GM23248 (cell line): ENCODE measurements at places on chromosomes 7 and 10. TPM values are rescaled to one million over a fixed set of nuclear protein-coding genes. Genes with fewer than 3 reads are reported as not detected.

DNA sequence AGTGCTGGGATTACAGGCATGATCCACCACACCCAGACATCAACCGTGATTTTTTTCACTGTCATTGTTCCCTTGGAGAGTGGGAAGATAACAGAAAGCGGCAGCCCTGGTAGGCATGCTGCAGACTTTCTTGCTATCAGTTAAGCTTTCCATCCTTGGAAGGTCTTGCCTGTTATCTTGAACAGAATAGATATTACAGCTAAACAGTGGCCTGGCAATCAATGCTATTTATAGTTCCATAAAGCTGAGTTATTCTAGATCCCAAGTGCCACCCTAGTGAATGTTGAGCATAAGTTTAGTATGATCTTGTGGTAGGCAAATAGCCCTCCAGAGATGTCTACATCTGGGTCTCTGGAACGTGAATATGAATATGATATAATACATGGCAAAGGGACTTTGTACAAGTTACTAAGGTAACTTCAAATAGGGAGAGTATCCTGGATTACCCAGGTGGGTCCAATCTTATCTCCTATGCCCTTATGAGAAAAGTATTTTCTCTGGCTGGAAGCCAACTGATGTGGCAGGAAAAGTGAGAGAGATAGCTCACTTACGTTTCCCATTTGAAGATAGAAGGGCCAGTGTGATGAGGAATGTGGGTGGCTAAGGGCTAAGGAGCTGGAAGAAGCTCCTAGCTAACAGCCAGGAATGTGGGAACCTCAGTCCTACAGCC, 609.1 kb upstream of the IGFBP3 start:
- DNase-seq: no peak

GRCh38 chr10:6719561-6719960, 139.5 kb upstream of the PRKCQ start:
- DNase-seq: no peak

The TMED4 gene
- polyA plus RNA-seq: 78.2 and 86.0 TPM in 2 replicates

DNA sequence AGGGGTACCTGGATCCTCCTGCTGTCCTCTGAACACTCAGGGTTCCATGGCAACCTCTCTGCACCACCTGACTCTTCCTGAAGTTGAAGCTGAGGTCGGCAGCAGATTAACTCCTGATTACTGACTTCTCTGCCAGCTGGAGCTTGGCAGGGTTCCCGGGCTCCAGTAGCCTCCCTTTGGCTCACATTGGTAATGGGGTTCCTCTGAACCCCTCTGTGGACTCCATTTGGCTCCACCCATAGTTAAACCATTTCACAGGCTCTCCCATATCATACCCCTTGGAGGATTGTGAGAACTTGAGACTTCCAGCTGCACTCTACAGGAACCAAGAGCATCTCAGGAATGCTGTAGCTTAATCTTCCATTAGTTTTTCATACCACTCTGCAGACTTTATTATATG, 292.5 kb downstream of the HDAC9 start:
- DNase-seq: no peak

- no peak for DNase-seq
Measured at GRCh38 chr10:5829267-5829666, 16.0 kb upstream of the GDI2 start.

- DNase-seq: no peak
Measured at GRCh38 chr7:102251531-102252365, 34.9 kb upstream of the SH2B2 start.

DNA sequence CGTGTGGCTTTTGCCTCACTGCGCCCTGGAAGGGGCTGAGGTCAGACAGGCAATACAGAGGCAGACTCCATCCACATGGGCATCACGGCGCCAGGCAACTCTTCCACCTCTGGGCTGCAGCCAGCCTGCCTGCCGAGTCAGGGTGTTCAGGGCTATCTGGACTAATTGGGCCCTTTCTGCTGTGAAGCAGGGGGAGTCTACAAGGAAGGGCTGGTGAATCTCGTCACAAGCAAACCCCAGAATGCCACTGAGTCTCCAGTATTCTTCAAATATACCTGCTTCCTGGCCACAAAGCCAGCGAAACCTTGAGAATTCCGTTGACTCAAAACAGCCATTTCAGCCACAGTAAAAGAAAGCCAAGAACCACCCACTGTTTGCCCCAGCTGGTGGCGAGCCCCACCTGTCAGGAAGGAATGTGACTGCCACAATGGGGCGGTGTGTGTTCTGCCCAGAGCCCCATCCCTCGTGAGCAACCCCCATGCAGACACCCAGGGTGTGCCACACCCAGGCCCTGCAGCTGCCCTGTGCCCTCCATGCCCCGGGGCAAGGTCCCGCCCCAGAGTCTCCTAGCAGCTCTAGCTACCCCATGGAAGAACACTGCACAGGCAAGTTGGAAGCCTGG, 117.3 kb downstream of the FAM53B start:
- no peak for DNase-seq

GRCh38 chr7:17477182-17477581, 178.7 kb downstream of the AHR start:
- DNase-seq: no peak

- peak; percentile 74 for DNase-seq
Measured at GRCh38 chr7:100132697-100133151, 6.0 kb downstream of the MBLAC1 start.

- no peak for DNase-seq
Measured at GRCh38 chr10:96513305-96513697, 425 bp downstream of the TLL2 start.

DNA sequence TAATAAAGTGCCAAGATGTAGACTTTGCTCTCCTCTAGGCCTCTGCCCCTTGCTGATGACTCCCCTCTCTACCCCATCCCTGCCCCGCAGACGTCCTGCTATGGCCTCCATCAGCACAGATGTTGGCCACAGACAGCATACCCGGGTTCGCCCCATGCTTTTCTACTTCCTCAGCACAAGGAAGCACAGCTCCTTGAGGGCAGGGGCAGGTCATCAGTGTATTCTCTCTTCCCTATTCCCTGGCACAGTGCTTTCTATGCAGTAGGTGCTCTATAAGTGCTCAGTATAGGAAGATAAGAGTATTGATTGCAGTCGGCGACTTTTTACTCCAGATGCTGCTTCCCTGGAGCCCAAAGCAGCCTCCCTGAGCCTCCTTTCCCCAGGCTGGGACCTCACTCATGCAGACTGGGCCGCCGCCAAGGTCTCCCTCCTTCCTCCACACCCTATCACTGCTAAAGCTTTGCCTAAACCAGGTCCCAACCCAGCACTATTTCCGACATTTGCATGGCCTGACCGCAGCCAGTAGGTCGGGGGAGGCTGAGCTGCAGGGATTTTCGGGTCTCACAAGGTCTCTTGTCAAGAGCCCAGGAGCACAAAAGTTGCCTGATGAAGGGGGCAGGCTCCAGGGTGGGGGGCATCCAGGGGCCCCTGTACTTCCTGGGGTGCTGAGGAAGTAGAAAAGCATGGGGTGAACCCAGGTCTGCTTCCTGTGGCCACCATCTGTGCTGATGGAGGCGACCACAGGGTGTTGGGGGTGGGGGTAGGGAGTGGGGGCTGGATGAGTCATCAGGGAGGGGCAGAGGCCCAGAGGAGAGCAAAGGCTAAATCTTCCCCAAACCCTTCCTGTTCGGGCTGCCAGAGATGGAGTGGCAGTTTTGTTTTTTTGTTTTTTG, 8.0 kb downstream of the CALHM3 start:
- no peak for DNase-seq

The ABCB4 gene
- polyA plus RNA-seq: 0.73 and 0.77 TPM in 2 replicates

DNA sequence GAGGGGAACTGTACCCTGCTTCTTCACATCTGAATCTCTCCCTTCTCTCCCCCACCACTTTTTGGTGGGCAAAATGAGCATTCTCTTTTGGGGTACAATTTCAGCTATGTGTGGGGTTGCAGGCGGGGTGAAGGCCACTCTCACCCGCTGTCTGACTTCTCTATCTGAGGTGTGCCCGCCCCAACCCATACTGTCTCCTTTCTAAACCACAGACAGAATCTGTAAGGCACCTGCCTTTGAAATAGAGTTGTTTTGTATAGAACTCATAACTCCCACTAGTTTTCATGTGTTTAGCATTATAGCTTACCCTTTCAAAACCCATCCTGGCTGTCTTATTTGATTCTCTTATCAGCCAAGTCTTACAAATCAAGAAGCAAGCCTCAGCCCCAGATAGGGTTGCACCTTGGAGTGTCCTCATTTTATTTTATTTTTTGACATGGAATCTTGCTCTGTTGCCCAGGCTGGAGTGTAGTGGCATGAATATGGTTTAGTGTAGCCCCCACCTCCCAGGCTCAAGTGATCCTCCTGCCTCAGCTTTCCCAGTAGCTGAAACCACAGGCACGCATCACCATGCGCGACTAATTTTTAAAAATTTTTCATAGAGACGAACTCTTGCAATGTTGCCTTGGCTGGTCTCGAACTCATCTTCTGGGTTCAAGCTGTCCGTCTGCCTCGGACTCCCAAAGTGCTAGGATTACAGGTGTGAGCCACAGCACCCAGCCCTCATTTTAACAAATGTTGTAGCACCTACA, 11.9 kb downstream of the TSPAN14 start:
- no peak for DNase-seq

The NUDT13 gene
- 1.2 and 1.4 TPM in 2 replicates for polyA plus RNA-seq

DNA sequence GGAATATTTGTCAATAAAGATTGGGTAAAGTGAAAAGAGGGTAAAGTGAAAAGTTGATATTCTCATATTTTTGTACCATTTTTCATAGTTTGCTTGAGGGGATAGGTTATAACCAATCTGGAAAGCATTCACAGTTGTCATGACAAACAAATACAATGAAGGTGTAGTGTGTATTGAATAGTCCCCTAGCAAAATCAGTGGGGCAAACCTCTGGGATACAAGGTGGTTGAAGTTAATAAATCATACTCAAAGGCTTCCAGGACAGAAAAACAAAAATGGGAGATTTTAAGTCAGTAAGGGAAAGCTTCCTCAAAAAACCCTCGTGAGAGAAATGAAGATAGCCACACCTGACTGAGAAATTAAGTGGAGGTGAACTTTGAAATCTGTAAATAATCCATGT, 39.4 kb downstream of the PHTF2 start:
- DNase-seq: no peak

- DNase-seq: no peak
Measured at GRCh38 chr10:6615971-6616370, 35.9 kb upstream of the PRKCQ start.

DNA sequence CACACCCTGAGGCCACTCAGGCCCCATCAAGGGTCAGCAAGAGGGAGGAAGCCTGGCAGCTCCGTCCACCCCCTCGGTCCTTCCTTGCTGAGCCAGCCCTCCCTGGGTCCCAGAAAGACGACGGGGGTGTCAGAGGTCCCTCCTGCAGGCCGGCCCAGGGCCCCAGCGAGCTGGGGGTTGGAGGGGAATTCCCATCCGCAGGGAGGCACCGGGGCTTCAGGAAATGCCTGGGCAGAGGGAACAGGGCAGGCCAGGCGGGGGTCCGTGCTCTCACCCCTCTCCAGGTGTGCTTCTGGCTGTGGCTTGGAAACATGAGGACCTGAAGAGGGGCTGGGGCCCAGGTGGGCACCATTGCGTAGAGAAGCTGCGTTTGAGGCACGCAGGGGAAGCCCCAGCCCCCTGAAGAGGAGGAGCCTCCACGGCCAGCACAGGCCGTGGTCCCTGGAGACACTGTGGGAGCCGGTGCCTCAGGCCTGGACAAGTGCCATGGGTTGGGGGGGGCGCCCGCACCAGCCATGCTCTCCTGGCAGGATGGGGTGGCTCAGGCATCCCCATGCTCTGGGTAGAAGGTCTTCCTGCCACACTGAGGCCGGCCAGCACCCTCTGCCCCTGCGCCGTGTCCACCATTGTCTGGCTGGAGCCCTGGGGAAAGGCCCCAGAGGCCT, 66.7 kb downstream of the PDGFA start:
- no peak for DNase-seq

The MOGAT3 gene
- not detected in 2 replicates for polyA plus RNA-seq

DNA sequence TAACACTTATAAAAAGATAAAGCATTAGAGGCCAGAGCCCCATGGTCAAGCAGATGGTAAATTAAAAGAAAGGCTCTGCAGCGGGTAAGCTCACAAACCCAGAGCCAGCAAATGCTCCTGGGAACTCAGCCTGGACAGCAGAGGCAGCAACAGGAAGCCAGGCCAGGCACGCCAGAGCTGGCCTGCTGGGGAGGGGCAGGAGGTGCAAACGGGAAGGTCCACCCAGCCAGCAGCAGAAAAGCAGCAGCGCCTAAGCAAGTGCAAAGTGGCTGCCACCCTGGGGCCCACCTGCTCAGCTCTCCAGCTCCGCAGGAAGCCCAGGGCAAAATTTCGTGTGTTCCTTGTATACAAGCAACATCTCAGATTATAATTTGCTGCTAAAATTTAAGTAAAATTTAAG, 82.7 kb upstream of the GPR22 start:
- no peak for DNase-seq

- no peak for DNase-seq
Measured at GRCh38 chr10:77311186-77311585, 326.4 kb downstream of the KCNMA1 start.

DNA sequence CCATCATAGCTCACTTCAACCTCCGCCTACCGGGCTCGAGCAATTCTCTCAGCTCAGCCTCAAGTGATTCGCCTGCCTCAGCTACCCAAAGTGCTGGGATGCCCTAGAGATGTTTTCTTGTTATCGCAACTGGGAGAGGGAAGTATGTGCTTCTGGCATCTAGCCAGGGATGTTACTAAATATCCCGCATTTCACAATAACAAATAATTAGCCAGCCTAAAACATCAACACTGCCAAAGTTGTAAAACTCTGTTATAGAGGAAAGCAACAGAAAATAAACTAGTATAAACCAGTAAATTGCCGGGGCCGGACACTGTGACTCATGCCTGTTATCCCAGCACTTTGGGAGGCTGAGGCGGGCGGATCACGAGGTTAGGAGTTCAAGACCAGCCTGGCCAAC, 7.2 kb downstream of the INA start:
- DNase-seq: peak; percentile 50

The HTR7 gene
- 0.53 and 0.65 TPM in 2 replicates for polyA plus RNA-seq

DNA sequence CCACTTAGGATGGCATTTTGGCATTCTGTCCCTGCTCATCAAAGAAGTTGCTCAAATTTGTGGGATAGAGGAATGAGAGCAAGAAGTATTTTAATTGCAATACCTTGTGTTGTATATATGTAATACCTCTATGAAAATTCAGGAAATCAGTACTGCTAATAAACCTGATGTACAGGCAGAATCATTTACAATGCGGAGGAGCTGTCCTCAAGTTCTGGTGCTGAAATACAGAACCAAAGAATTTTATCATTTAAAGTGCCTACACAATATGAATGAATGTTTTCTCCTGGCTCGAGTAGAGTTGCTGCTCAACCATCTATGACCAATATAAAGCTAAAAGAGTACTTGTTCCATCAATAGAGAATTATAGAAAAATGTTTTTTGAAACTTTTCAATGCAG, 305.8 kb downstream of the PLXNA4 start:
- DNase-seq: peak; percentile 25

DNA sequence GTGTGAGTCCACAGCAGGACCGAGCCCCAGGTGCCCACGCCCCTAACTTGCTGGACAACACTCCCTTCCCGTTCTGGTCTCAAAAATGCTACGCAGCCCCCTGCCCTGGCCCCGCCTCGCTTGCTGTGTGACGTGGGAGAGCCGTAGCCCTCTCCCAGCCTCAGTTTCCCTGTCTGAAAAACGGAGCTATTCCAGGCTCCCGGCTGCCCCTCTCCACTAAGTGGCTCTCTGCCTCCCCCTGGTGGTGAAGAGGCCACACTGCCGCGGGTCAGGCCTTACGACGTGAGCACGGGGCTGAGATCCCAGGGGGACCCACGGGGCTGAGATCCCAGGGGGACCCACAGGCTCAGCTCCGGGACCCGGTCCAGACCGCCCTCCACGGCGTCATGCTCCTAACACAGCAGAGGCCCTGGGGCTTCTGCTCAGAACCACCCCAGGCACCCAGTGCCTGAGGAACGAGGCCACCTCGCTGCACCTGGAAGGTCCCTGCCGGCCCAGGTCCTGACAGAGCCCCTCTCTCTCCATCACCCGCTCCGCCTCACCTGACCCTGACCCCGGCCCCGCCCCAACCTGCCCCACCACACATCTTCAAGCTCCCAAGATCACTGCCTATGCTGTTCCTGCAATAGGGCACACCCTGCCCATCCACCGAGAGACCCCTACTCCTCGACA, 26.7 kb downstream of the MICALL2 start:
- peak; percentile 62 for DNase-seq

The POLR2J2 gene
- polyA plus RNA-seq: 1.1 and 2.0 TPM in 2 replicates
